AG04450 (cell line): ENCODE measurements at places on chromosomes 12 and 14. TPM values are rescaled to one million over a fixed set of nuclear protein-coding genes. Genes with fewer than 3 reads are reported as not detected.

The CD69 gene
- polyA plus RNA-seq, result not detected in 2 replicates

The SIX6 gene
- polyA plus RNA-seq, result not detected in 2 replicates

DNA sequence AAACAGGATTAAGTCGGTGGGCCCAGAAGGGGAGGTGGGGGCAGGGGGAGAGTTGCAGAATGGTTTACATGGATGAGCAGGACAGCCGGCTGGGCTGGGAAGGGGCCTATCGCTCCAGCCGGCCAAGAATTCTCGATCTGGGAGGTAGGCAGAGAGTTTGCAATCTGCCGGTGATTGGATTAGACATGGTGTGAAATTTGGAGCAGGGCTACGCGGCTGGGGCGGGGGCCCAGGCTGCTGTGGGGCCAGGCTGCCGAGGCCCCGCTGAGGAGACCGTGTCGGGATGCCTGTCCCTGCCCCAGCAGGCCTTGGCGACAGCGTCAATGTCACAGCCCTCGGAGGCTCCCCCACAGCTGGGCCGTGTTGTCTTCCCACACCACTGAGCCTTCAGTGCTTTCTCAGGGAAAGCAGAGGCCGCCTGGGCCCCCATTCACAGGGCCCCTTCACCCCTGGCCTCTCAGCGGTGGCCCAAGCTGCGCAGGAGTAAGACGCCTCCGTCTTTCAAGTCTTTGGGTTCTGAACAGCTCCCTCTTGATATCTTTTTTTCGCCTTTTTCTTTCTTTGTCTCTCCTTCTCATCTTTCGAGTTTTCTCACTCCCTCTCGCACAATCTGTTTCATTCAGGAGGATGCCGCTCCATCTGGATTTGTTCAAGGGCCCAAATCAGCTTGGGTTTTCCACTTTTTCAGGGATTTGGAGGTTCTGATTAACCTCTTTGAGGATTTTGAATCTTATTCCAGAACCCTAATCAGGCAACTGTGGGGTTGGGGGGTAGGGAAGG is 117.5 kb upstream of the PARP11 start:
- DNase-seq, result no peak

The C12orf42 gene
- not detected in 2 replicates for polyA plus RNA-seq

DNA sequence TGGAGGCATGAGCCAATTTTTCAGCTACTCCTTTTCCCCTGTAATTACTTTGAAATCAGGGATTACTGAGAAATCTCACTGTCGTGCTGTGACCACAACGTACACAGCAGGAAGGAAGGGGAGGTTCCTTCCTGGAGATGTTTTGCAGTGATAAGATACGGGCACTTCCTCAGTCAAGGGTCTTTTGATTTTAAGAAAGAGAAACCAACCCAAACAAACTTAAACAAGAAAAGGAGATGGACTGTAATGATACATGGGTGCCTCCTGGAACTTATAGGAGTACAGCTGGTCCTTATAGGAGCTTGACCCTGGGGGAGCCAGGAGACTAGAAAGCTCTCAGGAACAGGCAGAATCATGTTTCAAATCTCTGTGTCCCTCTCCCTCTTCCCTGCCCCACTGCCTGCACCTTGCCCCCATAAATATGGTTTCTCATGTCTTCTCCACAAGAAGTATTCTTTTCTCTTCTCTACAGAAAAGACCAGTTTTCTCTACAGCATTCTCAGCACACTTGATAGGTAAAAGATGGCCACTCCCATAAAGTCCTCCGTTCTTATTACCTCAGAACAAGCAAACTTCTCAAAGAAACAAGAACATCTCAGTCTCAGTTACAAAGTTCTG is 281.1 kb upstream of the AMIGO2 start:
- no peak for DNase-seq

GRCh38 chr12:113329022-113329790 is 5.7 kb downstream of the SLC8B1 start:
- no peak for DNase-seq
